ENCODE measurements at places on chromosomes 1 and 21.

DNA sequence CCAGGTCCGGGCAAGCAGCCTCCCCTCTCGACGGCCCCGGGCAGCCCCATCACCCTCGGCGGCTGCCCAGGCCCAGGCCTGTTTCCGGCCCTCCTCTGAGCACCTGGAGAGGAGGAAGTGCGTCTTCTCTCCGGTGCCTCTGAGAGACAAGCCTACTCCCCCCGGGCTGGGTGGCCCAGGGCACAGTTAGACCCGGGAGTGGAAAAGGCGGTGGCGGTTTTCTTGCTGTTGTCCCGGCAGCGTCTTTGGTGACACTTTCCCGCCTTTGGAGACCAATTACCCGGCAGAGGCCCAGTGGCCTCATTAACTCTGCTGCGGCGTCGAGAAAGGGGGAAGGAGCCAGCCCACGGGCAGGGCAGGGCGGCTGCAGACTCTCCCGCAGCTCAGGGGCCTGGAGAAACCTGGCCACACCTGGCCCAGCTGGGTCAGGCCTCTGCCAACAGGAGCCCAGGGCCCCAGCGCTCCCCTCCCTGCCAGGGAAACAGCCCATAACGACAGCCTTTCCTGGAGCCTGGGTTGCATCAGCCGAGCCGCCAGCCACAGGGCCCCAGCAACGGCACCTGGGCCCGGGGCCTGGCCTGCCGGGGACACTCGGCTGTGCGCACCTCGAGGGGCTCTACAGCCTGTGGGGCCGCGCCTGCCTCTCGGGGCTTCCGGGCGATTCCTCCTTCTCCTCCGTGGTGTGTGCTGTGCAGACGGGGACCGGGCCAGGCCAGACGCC, 28.4 kb upstream of the C1orf159 start:
- DNase-seq = no peak

GRCh38 chr1:161817176-161817730, 51.1 kb downstream of the ATF6 start:
- DNase-seq = no peak

DNA sequence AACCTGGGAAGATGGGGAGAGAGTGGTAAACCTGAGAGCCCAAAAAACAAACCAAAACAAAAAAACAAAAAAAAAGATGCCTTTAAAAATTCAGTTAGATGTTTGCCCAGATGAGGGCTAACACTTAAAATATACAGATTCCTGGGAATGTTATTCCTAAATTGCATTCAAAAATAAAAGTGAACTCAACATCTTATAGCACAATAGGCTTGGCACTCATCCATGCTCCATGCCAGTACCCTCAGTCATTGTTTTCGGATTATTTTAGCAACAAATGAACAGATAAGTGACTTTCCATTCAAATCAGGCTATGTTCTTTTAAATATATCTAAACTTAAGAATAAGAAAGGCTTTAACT, 3.7 kb downstream of the ATP1A1 start:
- DNase-seq = no peak

GRCh38 chr1:3507636-3508275, 53.3 kb downstream of the ARHGEF16 start:
- DNase-seq = no peak

- no peak for DNase-seq
Measured at GRCh38 chr1:168676029-168676812, 52.8 kb downstream of the DPT start.

DNA sequence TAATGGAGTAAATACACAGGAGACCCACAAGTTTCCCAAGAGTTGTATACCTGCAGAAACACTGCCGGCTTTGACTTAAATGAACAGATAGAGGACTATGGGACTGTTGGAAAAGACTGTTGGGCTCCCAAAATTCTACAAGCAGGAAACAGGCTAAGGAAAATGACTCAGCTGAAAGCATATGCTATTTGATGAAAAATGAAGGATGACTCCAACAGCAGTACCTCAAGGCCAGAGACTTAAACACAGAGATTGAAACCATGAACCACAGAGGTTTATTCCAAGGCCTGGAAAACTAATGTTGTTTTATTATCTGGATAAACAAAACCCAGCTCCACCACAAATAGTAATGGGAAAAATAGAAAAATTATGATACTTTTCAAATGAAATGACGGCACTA, 187.7 kb downstream of the TNFSF18 start:
- no peak for DNase-seq

DNA sequence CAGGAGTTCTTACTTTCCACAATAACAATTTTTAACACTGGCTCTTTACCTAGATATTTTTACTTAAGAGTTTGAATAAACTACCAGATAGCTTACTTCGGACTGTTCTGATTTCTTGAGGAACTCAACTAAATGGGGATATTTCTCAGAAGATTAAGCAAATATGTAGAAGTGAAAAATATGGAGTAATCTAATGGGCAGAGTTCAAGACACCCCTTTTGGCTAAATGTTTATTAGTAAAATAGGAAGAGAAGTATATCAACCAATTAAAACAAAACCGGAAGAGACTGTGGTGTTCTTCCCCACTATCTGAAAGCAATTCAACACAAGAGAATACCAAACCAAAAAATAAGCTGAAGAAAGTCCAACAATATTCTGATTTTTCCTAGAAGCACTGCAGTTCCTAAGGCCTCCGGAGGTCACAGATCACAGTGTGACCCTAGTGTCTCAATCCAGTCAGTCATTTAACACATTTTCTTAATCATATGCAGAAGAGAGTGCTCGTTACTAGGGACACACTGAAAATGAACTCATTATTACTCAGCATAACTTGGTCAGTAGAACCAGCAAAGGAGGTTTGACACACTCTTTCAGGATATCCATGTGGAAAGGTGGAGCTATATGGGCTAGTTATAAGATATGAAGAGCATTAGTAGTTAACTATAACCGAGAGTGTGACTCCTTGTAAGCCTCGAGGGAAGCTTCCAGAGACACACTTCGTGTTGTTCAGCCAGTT, 5.2 kb downstream of the SIPA1L2 start:
- DNase-seq = no peak

GRCh38 chr1:222716393-222716792, 4.0 kb downstream of the BROX start:
- DNase-seq = no peak

- DNase-seq = no peak
Measured at GRCh38 chr1:6614019-6614928, 743 bp downstream of the PHF13 start.

DNA sequence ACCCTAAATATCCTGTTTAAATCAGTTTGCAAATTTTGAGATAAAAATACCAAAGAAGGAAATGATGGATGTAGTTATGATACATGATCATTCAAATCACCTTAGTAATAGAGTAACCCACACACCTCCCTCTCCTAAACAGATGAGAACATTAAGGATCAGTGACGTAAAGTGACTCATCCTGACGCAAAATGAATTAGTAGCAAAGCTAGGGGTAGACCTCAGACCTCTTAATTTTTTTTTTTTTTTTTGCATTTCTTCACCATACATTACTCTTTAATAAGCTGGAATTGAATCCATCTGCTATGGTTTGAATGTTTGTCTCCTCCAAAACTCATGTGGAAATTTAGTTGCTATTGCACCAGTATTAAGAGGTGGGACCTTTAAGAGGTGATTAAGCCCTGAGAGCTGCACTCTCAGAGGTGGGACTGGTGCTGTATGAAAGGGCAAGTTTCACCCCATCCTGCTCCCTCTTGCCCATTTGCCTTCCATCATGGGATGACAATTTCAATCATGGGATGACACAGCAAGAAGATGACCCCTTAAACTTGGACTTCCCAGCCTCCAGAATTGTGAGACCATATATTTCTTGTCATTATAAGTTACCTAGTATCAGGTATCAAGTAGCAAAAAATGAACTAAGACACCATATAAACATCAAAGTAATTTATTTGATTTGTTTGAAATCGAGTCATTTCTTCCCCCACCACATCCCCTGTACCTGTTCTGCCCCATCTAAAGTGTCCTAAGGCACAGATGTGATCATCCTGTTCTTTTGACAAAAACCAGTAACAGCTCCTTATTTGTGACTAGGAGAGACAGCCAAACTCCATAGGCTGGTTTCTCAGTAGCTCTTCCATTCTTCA, 114.6 kb upstream of the DUSP10 start:
- DNase-seq = no peak

DNA sequence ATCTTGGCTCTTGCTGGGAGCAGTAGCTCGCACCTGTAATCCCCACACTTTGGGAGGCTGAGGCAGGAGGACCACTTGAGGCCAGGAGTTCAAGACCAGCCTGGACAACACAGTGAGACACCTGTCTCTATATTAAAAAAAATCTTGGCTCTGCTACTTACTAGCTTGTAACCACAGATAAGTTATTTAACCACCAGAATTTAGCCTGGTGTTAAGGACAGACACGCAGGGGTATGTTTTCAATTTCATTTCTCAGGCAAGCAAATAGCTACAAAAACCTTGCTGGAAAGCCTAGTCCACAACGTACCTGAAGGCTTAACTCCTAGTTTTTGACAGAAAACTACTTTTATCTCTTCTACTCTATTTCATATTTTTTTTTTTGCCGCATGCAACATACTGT, 24.8 kb upstream of the GFI1 start:
- no peak for DNase-seq

DNA sequence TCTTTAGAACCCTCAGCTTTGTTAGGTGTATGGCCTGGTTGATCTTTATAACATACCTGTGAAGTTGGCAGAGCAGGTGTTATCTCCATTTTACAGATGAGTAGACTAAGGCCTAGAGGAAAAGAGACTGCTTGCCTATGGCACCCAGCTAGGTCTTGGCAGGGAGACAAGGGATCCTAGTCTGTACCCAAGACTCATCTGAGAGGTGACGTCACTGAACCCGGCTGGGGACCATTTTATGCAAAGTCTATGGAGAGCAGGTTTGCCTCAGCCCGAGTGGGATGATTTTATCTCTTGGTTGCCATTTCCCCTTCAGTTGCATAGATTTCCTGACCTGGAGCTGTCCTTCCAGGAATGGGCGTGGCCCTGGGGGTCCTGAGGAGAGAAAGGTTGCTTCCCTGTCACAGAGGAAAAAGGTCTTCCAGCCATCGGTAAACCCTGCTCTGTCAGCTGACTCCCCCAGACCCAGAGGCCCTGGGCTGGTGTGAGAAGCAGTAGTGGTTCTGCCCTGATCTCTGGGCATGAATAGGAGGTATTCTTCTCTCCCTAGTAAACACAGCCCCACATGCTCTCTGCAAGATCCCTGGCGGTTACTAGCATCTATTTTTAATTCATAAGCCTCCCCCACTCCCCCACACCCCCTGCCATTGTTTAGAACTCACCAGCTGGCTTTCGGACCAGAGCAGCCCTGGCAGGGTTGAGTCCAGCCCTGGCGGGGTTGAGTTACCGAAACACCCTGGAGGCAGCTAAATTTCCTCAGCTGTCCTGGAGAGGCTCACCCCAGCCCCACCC, 19.6 kb downstream of the TMCC2 start:
- no peak for DNase-seq

GRCh38 chr1:14592004-14592631, 6.4 kb upstream of the KAZN start:
- no peak for DNase-seq

Data from GM04503 (cell line).